ENCODE measurements at places on chromosomes 3 and 15.

DNA sequence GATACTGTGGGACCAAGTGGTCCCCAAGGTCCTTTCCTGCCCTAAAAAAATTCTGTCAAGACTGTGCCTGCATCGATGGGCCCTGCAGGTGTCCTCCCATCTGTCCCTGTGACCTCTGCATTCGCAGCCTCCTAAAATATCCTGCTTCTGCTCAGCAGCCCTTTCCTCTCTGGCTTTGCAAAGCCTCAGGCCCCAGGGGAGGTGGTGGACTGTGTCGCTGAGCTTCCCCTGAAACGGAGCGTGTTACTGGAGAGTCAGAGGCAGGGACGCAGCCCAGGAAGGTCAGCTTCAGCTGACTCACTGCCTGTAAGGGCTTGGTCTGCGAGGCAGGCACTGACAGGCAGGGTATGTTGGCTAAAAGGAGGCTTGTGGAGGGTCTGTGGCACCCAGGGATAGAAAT lies 110.0 kb downstream of the RAB11A start:
- DNase-seq: no peak

DNA sequence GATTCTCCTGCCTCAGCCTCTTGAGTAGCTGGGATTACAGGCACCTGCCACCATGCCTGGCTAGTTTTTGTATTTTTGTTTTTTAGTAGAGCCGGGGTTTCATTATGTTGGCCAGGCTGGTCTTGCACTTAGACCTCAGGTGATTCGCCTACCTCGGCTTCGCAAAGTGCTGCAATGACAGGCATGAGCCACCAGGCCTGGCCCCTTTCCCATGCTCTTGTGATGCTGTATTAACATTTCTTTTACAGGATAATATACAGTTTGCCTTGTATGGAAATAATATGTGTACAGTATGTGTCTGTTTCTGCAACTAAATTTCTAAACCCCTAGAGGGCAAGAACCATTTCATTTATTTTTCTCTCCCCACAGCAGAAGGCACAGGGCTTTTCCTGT lies 37.8 kb downstream of the SCG5 start:
- no peak for DNase-seq

GRCh38 chr3:189331002-189331418 lies 159.2 kb downstream of the TPRG1 start:
- no peak for DNase-seq

DNA sequence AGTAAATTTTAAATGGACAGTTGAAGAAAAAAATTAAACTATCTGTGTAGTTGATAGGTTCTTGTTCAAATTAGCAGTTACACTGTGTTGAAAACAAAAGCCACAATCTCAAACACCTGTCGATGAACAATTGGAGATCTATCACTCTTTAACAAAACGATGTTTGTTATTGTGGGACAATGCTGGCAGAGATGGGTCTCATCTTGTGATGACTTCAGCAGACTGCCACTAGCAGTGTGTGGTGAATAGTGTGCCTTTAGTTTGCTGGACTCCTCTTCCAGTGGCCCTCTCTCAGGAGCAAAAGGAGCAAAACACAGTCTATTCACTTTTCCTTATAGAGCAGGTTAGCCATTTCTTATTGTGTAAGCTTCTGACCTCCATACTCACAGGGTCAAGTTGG lies 14.7 kb upstream of the TRIM59 start:
- no peak for DNase-seq

DNA sequence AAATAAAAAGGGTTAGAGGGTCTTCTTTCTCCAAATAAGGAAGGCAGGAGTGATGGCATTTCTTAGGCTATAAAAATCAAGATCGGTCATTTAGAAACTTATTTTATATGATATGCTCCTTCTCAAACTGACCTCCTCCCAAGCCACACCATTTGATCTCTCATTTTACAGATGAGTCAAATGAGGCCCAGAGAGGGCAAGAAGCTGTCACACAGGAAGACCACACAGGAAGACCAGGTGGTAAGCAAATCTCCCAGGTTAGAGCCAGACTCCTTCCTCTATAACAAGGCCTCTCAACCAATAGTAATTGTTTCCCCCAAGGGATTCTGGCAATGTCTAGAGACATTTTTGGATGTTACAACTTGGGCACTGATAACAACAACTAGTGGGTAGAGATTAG lies 13.8 kb downstream of the TLE3 start:
- no peak for DNase-seq

- DNase-seq: peak; percentile 39
These were observed 801 bp downstream of the ARHGAP31 start for GRCh38 chr3:119294696-119295671.

DNA sequence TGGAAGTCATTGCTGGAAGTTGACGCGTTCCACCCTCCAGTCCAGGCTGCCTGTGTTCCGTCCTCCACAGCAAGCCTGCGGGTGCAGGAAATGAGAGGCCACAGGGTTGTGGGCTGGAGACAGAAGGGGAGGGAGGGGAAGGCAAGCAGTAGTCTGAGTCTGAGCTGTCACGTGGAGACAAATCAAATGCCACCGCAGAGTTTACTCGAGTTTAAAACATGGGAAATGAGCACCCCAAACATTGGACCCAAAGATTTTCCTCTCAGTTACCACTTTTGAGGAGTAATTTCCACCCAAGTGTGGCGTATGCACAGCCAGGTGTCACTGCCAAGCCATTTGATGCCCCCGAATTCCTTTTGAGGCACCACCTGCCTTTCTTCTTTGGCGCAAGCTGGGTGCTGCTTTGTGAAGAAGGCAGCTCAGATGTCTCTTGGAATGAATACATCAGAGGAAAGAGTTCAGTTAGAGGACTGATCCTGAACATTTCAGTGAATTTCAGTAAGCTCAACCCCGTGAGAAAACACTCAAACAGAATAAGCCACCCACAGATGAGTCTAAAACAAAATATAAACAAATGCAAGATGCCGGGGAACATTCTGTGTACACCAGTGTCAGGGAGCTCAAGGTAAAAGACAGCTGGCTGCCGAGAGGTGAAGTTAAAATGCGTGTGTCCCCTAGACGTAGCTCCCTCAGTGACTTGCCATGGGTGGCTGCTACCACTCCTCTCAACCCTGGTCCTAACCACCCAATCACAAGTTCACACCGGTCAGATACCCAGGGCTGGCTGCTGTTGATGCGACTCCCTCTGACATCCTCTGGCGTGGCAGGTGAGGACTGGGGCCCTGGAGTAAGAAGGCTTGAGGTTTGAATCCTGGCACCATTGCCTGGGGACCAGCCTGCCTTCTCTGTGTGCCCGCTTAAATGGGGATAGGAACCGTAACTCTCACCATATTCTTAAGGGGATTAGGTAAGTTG lies 203.8 kb downstream of the UACA start:
- peak; percentile 66 for DNase-seq

DNA sequence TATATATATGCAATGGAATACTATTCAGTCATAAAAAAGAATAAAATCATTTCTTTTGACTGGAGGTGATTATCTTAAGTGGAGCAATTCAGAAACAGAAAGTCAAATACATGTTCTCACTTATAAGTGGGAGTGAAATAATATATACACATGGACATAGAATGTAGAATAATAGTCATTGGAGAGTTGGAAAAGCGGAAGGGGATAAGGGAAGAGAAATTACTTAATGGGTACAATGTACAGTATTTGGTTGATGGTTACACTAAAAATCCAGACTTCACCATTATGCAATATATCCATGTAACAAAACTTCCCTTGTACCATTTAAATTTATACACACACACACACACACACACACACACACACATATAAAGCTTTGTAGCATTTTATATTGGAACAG lies 84.3 kb downstream of the RAP2B start:
- DNase-seq: no peak

- no peak for DNase-seq
These were observed 80.8 kb downstream of the RARB start for GRCh38 chr3:25508901-25509300.

DNA sequence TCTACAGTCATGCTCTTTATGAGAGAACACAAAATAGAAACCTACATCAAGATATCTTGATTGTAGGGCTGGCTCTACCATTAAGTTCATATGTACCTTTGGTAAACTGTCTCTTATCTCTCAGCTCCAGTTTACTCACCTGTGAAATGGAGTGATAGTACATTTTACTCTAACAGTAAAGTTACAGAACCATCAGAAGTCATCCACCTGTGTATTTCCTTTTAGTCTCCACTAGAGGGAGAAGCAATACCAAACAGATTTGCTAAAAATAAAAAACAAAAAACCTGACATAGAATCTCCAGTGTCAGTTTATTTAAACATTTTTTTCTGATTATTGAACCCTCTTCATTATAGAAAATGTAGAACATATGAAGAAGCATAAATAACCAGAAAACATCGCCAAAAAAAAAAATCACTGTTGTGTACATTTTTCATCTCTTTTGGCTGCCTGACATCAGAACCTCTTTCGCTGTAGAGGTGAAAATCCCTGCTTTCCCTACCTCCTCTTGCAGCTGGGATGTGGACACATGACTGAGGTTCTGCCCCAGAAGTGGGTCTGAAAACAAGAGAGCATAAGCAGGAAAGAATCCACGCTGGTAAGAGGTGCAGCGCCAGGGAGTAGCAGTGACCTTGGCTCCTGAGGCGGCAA lies 48.7 kb upstream of the WDR72 start:
- no peak for DNase-seq

- DNase-seq: no peak
These were observed 180.2 kb upstream of the ROBO1 start for GRCh38 chr3:79947957-79948356.

DNA sequence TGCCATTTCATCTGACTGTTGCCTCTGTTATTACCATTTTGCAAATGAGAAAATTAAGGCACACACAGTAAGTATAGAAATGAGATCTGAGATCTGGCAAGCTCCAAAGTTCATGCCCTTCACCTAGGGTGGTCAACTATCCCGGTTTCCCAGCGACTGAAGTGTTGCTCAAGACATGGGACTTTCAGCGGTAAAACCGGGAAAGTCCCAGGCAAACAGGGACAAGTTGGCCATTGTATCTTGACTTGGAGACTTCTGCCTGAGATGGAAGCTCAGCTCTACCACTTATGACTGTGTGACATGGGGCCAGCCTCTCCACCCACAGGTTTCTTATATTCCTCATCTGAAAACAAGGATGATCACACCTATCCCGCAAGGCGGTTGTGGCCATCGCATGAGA lies 55.6 kb upstream of the TPM1 start:
- no peak for DNase-seq

DNA sequence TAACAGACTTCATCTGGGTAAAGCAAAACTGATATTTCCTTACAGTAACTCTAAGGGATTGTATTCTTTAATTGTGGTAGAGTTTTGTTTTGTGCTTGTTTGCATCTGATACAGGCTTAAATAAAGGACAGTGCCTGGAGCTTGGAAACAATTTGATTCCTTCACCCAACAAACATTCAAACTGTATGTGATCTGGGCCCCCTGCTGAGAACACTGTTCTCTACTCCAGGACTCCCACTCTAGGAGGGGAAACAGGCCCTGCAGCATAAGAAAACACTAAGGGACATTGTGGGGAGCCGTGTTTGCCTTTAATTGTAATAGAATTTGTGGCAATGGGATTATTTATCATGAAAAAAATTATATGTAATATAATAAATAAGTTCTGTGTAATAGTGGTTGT lies 56.9 kb downstream of the CTDSPL start:
- DNase-seq: no peak

GRCh38 chr3:54543446-54543845 lies 384.4 kb downstream of the LRTM1 start:
- DNase-seq: no peak

GRCh38 chr15:76197703-76198455 lies 113.4 kb downstream of the ETFA start:
- no peak for DNase-seq

DNA sequence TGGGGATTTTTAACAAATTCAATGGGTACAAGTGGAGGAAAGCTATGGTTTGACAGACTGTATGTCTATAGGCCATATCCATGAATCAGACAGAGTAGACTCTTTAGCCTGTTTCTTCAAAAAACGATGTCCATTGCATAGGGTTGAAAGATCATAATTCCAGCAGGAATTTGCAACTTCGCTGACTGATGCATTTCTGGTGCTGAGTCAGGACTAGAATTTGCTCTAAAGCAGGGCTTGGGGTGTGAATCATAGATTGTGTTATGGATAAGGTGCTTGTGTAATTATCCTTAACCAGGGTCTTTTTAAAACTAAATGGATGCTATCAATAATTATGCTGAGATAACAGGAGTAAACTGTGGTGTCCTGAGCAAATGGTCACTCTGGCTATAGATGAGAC lies 200.4 kb upstream of the TBC1D5 start:
- DNase-seq: no peak

GRCh38 chr3:12768579-12769527 lies 9.8 kb upstream of the TMEM40 start:
- no peak for DNase-seq

GRCh38 chr3:142542054-142542453 lies 36.5 kb downstream of the ATR start:
- no peak for DNase-seq

DNA sequence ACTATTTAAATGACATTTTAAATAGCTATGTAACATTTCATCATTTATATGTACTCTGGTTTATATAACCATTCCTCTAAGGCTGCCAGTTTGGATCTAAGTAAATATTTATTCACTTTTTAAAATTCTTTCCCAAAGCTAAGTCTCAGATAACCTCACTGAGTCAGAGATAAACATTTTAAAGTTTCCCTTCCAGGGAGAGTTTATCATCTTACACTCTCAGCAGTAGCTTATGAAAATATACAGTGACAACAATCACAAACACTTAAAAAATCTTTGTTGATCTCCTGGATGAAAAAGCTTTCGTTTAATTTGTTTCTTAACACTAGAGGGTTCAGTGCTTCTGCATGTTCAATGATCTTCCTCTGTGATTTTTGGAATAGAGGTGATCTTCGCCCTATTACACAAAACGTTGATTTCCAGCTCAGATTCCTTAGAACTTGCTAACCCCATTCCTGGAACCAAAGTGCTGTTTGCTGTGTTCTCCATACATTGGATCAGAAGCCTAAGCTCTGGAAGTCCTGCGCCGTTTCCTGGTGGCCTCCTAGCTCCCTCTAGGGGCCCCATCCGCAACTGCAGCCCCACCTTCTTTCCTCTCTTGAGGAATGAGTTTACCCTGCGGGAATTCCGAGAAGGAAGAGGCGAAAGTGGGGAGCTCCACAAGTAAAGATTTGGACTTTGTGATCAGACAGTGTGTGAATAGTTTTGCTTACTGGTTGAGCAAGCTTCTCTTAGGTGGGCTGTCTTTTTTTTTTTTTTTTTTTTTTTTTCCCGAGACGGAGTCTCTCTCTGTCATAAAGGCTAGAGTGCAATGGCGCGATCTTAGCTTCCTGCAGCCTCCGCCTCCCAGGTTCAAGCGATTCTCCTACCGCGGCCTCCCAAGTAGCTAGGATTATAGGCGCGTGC lies 29.3 kb upstream of the SACM1L start:
- DNase-seq: peak; percentile 58

GRCh38 chr3:47337656-47338055 lies 43.2 kb upstream of the PTPN23 start:
- no peak for DNase-seq
